T-cell (primary cell): ENCODE measurements at places on chromosomes 11 and 22. TPM values are rescaled to one million over a fixed set of nuclear protein-coding genes. Genes with fewer than 3 reads are reported as not detected.

UCP3 gene
- 6.6 TPM for total RNA-seq

MMP12 gene
- not detected for total RNA-seq

DNA sequence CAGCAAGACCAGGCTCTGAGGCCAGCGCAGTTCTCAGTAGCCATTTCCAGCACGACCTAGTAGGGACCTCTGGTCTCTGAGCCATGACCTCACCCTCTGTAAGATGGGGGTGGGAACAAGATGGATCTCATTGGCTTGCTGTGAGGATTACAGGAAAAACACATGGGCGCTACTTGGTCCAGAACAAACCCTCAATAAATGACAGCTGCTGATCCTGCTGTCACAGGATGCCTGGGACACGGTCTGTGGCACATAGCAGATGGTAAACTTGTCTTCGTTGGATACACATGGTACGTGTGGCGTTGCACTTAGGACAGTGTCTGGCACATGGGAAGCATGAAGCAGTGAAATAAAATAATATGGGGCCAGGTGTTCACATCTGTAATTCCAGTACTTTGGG, 4.5 kb upstream of the KCTD17 start:
- no peak overlapping the region for H3K27ac ChIP-seq
- no peak overlapping the region for H3K4me3 ChIP-seq
- peaks cover 18% of the 10 kb centered on the region for H3K27me3 ChIP-seq
- H3K4me1 ChIP-seq: peaks cover 5% of the 10 kb centered on the region

GRCh38 chr22:44272401-44272771, 40.4 kb downstream of the SHISAL1 start:
- H3K27me3 ChIP-seq: peaks cover 32% of the 10 kb centered on the region
- no peaks in the 10 kb centered on the region for H3K4me1 ChIP-seq
- DNase-seq: no peak
- H3K27ac ChIP-seq: no peak overlapping the region
- H3K4me3 ChIP-seq: no peak overlapping the region

- H3K27ac ChIP-seq: no peak overlapping the region
- no peak overlapping the region for H3K4me3 ChIP-seq
- no peaks in the 10 kb centered on the region for H3K4me1 ChIP-seq
- no peaks in the 10 kb centered on the region for H3K27me3 ChIP-seq
- no peak for DNase-seq
- no peaks in the 10 kb centered on the region for H3K36me3 ChIP-seq
Observed at GRCh38 chr11:27248576-27249509, 114.2 kb downstream of the CCDC34 start.

DNA sequence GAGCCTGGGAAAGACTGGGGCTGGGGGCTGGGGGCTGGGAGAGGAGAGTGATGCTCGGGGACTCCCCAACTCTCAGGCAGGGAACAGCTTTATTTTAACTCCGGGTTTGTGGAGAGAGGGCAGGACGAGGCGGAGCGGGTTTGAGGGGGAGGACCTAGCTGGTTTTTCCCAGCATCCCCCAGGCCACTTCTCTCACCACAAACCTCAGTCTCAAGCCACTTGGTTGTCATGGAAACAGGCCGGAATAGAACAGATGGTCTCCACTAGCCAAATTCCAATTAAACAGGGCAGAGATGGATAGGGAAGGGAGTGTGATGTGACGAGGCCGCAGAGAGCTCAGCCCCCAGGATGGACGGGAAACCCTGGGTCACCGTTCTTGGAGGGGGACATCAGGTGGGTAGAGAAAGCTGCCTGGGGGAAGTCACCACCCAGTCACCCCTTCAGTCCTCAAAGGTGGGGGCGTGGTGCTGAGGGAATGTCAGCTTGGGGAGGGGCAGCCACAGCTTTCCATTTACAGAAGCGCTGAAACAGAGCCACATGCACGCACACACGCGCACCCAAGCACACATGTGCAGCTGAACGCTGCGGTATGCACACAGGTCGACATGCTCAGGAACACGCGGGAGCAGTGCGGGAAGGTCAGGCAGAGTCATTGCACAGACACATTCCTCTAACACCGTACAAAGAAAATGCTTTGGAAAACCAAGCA, 19.2 kb downstream of the NECTIN1 start:
- H3K36me3 ChIP-seq: no peaks in the 10 kb centered on the region
- H3K27ac ChIP-seq: no peak overlapping the region
- no peak for DNase-seq

GRCh38 chr11:57429946-57430345, 3.0 kb upstream of the SLC43A3 start:
- no peak overlapping the region for H3K4me3 ChIP-seq
- H3K27me3 ChIP-seq: no peaks in the 10 kb centered on the region
- no peak for DNase-seq
- H3K36me3 ChIP-seq: no peaks in the 10 kb centered on the region
- H3K27ac ChIP-seq: no peak overlapping the region
- peaks cover 14% of the 10 kb centered on the region for H3K4me1 ChIP-seq

GRCh38 chr11:134030853-134031252, 38.0 kb upstream of the JAM3 start:
- no peaks in the 10 kb centered on the region for H3K27me3 ChIP-seq
- no peak overlapping the region for H3K4me3 ChIP-seq
- peaks cover 74% of the 10 kb centered on the region for H3K4me1 ChIP-seq
- no peak overlapping the region for H3K27ac ChIP-seq
- no peaks in the 10 kb centered on the region for H3K36me3 ChIP-seq

DNA sequence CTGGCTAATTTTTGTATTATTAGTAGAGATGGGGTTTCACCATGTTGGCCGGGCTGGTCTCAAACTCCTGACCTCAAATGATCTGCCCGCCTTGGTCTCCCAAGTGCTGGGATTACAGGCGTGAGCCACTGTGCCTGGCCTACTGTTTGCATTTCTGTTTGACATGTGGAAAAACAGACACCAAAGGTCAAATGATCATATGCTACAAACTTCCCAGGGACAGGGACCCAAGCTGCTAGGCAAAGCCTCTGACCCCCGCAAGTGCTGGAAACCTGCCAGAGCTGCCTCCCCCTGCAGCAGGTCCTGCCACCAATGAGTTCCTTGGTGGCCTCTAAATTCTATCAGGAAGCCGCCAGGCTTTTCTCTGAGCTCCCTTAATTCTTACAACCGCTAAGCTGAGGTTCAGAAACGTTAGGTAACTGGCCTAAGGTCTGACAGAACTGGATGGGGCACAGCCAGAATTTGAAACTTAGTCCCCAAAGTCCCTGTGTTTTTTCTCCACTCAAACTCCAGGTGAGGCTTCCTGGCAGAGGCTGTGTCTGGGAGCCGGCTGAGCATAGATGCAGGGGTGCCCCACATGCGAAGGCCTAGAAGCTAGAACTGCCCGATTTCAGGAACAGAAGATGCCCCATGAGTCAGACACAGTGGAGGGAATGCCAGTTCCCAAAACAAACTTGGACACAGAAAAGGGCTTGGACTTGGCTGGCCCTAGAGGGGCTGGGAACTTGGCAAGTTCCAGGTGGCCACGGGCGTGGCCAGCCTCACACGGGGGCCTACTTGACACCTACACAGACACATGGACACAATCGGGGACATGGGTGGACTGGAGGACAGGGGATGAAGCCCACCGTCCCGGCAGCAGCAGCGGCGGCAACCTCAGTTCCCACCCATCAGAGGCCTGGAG, 7.4 kb downstream of the CSNK1E start:
- no peak overlapping the region for H3K27ac ChIP-seq
- H3K36me3 ChIP-seq: peaks cover 28% of the 10 kb centered on the region
- H3K4me1 ChIP-seq: no peaks in the 10 kb centered on the region
- DNase-seq: no peak
- no peaks in the 10 kb centered on the region for H3K27me3 ChIP-seq
- H3K4me3 ChIP-seq: no peak overlapping the region

DNA sequence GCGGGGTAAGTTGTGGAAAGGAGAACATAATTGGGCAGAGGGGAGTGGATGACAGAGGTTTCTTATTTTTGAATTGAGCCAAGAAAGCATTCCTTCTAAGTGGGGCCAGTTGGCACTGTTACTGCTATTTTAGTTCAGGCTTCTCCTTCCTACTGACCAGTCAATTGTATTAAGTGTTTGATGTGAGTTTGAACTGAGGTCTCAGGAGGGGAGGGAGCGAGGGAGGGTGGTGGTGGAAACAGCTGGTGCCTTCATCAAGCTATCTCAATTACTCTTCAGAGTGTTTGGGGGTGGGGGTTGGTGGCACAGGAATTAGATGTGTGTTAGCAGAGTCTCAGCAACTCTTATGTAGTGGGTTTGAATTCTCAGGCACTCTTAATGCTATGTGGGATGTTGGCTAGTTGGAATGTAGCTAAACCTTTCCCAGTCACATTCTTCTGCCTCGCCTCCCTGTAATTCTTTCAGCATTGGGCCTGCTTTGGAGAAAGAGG, 14.5 kb downstream of the CTNND1 start:
- H3K4me3 ChIP-seq: no peak overlapping the region
- no peaks in the 10 kb centered on the region for H3K27me3 ChIP-seq
- H3K4me1 ChIP-seq: peaks cover 3% of the 10 kb centered on the region
- no peaks in the 10 kb centered on the region for H3K36me3 ChIP-seq
- no peak overlapping the region for H3K27ac ChIP-seq

DNA sequence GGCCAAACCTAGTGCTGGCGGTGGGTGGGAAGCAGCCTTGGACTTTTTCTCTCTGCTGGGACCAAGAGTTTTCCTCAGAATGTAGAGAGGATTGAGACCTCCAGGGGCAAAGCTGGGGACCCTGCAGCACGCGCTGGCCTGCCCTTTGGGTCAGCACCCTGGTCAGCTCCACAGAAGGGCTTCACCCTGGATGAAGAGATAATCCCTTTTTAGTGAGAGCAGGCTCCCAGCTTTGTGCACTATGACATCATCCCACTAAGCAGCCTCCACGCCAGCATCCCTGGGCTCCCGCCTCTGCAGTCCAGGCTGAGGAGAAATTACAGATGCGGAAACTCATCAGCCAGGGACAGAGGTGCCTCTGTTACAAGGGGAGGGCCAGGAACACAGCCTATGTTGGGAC, 23.5 kb downstream of the DRICH1 start:
- H3K36me3 ChIP-seq: peaks cover 3% of the 10 kb centered on the region
- no peak for DNase-seq
- no peak overlapping the region for H3K4me3 ChIP-seq
- no peaks in the 10 kb centered on the region for H3K27me3 ChIP-seq
- no peaks in the 10 kb centered on the region for H3K4me1 ChIP-seq
- H3K27ac ChIP-seq: no peak overlapping the region

- H3K4me3 ChIP-seq: peak overlapping the region; percentile 99
- DNase-seq: no peak
- H3K27ac ChIP-seq: peak overlapping the region; percentile 97
- peaks cover 23% of the 10 kb centered on the region for H3K4me1 ChIP-seq
- peaks cover 6% of the 10 kb centered on the region for H3K36me3 ChIP-seq
Observed at GRCh38 chr11:108009497-108010370, 1.0 kb downstream of the CUL5 start.

DNA sequence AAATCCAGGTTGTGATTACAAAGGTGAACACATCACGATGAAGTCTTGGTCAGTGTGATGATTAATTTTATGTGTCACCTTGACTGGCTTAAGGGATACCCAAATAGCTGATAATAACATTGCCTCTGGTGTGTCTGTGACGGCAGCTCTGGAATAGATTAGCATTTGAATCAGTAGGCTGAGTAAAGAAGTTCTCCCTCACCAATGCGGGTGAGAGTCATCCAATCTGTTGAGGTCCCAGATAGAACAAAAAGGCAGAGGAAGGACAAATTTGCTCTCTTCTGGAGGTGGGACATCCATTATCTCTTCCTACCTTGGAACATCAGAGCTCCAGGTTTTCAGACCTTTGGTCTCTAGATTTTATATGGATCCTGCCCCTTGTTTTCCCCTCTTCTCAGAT, 856.2 kb upstream of the CCDC90B start:
- H3K4me3 ChIP-seq: no peak overlapping the region
- H3K36me3 ChIP-seq: no peaks in the 10 kb centered on the region
- no peak for DNase-seq
- H3K27ac ChIP-seq: no peak overlapping the region
- H3K4me1 ChIP-seq: no peaks in the 10 kb centered on the region

DNA sequence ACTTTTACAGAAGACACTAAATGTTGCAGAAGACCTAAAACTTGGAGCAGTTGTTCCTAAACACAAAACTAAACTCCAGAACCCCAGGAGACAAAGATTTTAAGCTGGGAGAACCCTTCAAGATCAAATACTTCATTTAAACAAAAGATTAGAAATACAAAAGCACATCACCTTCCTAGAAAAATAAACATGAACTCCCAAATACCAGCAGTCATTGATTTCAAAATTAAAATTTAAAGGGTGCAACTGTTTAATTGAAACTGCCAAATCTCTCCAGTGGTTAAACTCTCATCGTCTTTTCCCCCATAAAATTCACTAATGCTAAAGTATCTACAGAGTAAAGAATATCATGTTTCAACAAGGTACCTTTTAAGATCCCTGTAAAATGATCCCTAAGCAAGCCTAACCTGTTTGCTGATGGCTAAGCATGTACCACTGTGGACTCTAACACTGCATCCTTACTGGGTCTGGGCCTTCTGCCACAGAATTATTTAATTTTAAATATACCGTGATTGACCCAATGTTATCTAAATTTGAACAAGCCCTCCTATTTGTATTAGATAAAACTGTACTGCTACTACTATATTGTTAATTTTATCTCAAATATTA, 53.7 kb upstream of the CCDC34 start:
- H3K4me3 ChIP-seq: no peak overlapping the region
- no peaks in the 10 kb centered on the region for H3K36me3 ChIP-seq
- DNase-seq: no peak
- H3K27ac ChIP-seq: no peak overlapping the region
- H3K4me1 ChIP-seq: no peaks in the 10 kb centered on the region
- no peaks in the 10 kb centered on the region for H3K27me3 ChIP-seq

DNA sequence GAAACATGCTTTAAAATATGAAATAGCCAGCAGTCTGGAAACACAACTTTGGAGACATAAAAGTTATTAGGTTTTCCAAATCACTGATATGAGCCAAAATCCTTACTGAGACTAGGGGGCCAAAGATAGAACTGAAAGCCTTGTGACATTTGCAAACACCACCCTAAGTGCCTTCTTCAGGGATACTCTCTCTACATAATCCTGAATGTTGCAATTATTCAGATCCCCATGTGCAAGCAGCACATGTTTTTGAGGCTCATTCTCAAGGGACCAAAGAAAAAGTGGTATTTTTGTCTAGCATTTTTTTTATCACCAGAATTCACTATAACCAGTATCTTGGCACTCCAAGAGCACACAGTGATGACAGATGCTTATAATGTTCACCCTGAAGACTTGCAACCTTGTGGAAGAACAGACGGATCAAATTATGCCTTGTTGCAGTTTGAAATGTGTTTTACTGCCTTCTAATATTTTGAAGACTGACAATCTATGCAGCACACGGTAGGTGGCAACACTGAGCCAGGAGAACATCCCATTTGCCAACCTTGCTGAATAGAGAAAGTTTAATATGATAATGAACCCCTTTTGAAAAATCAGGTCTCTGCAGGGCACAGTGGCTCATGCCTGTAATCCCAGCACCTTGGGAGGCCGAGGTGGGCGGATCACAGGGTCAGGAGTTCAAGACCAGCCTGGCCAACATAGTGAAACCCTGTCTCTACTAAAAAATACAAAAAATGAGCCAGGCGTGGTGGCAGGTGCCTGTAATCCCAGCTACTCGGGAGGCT, 78.5 kb downstream of the PLEKHA7 start:
- no peaks in the 10 kb centered on the region for H3K4me1 ChIP-seq
- H3K27ac ChIP-seq: no peak overlapping the region
- H3K36me3 ChIP-seq: no peaks in the 10 kb centered on the region
- H3K4me3 ChIP-seq: no peak overlapping the region
- H3K27me3 ChIP-seq: peaks cover 3% of the 10 kb centered on the region
